ENCODE measurements at places on chromosomes 11 and 22.

GRCh38 chr11:44388828-44389657, 79.1 kb upstream of the ALX4 start:
- no peak for DNase-seq

DNA sequence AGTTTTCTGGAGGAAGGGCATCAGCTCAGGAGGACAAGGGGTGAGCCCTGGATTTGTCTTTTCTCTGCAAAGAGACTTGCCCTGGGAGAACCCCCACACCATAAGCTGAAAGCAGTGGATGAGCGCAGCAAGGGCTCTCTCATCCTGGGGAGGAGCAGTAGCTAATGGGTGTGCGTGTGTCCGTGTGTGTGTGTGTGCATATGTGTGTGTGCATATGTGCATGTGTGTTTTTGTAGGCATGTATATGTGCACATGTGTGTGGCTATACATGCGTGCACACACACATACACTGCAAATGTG, 45.3 kb downstream of the SMIM38 start:
- DNase-seq, result no peak

- peak; percentile 30 for DNase-seq
Observed at GRCh38 chr11:41461057-41461681, 1.7 kb upstream of the LRRC4C start.

DNA sequence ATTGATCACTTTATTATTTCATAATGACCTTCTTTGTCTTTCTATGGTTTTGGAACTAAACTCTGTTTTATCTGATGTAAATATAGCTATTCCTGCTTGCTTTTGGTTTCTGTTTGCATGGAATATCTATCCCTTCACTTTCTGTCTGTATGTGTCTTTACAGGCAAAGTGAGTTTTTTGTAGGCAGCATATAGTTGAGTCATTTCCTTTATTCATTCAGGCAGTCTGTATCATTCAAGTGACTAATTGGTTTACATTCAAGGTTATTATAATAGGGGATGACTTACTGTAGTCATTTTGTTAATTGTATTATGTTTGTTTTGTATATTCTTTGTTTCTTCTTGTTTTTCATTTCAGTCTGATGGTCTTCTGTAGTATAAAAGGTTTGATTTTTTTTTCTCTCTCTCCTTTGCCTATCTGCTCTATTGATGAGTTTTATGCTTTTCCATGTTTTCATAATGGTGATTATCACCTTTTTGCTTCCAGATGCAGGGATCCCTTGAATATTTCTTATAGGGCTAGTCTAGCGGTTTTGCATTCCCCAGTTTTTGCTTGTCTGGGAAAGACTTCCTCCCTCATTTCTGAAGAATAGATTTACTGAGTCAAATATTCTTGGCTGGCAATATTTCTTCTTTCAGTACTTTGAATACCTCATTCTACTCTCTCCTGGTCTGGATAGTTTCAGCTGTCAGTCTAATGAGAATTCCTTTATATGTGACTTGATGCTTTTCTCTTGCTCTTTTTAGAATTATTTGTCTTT, 50.4 kb downstream of the GDPD4 start:
- no peak for DNase-seq

DNA sequence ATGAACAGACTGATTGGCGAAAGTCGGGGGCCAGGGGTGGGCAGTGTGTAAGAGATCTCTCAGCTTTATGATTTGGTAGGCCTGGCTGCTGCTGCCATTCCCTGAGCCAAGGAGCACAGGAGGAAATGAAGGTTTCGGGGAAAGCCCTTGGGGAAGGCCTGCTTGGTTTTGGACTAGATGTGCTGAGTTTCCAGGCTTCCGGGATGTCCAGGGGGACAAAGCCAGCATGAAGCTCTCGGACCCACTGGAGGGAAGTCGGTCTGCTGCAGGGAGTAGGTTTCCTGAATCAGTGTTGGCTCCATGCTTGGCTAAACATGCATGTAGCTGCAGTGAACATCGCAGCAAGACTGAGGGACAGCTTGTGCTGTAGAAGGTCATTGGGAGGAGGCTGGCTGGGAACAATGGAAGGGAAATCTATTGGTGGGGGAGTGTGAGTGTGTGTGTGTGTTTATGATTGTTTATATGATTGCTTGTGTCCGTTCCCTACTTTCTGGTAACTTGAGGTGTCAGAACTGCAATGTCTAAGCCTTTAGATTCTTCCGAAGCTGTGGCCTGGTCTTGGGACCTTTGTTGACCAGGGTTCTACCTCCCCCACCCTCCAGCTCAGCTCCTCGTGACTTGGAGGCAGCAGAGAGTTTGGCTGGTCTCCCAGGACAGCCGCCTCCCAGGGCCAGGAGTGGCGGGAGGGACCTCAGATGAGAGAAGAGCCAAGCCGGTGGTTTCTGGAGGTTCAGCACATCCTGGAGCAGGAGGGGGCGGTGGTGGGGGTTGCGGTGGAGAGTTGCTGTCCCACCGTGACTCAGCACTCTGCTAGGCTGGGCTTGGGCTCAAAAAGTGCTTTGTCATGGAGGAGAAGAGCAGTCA, 4.0 kb upstream of the FTH1 start:
- peak; percentile 99 for DNase-seq

- DNase-seq, result peak; percentile 24
Observed at GRCh38 chr11:44611687-44612434, 46.4 kb downstream of the CD82 start.

- no peak for DNase-seq
Observed at GRCh38 chr22:42418811-42419242, 13.4 kb downstream of the NFAM1 start.

DNA sequence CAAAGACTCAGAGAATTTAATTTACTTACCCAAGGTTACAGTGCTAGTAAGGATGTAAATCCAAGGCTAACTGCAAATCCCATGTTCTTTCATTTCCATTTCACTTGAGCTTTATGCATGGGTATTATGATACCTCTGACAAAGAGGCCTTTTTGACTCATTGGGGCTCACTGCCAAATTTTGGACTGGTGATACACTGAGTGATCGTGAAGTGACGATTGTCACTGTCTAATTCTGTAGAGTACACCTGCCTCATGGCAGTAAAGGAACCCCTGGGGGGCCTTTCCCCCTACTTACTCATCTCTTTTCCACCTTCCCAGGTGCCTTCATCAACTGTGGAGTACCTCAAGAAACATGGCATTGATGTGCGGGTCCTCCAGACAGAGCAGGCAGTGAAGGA, 50.9 kb downstream of the AAMDC start:
- DNase-seq, result no peak

- DNase-seq, result no peak
Observed at GRCh38 chr22:24337894-24338645, 67.4 kb downstream of the SPECC1L start.

Data from hematopoietic multipotent progenitor cell treated with erythropoietin and hydrocortisone succinate and interleukin-3 and kit ligand, for 6 days (in vitro differentiated cells).